ENCODE measurements at places on chromosomes 7 and 10.

DNA sequence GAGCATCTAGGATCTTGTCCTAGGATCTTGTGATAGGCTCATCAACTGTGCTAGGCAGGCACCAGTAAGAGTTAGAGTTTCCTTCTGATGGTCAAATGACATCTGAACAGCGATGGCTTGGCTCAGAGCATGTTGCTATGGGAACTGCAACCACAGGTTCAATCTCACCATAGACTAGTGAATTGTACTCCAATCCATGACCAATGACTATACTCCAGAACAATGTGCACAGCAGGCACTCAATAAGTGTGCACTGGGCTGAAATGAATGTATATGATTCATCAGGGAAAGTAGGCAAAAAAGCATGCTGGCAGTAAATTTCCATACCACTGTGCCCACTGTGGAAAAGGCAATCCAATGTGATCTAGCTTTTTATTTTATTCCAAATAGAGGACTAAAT lies 163.6 kb upstream of the HPS1 start:
- DNase-seq: no peak

GRCh38 chr7:11710377-11710776 lies 121.6 kb downstream of the THSD7A start:
- DNase-seq: no peak

- no peak for DNase-seq
Observed at GRCh38 chr10:95273393-95274312, 17.1 kb downstream of the PDLIM1 start.

DNA sequence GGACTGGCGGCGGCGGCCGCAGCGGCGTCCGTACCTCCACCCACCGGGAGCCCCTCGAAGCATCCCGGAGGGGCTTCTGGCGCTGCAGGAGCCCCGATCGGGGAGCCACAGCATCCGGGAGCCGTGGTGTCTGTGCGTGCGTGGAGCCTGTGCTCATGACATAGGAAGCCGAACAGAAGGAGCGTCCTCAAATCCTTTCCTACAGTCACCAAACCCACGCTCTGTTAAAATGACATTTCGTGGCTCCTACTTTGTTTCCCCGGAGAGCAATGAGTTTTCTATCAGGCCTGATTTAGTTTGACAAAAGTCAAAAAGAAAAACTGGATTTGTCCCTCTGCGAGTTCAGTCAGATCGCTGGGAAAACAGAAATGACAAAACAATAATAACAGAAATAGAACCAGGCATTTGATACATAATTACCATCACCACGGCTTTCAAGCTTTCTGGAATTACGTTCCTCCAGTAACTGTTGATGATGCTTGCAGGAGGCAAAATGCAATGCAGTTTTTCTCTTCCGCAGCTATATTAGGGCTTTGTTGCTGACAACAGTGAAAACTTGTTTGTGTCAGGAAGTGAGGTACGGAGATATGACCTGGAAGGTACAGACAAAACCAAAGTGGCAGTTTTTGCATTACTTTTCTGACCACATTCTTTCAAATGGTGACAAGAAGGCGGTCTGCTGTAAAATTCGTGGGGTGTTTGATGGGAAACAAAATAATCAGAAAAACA lies 219.3 kb upstream of the MKLN1 start:
- DNase-seq: no peak

DNA sequence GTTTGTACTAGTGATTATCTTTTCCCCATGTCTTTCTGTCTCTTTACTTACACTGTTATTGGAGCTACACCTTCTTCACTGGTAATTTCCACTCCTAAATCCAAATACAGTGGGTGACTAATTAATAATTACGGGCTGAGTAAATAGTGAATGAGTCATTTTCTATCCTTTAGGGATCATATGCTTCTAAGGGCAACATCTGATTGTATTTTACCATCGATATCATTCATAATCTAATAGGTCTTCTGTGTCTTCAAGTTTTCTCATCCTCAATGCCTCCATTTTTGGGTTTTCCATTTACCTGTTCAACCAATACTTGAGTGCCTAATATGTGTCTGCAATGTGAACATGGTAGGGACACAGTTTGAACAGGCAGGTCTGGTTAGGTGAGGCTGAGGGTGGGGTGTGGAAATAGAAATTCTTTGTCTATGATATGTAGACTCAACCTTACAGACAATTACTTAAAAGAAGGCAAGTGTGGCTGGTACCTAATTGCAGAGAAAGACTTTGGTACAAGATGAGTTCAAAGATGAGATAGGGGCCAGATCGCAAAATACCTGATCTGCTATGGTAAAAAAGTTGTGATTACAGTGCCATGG lies 5.9 kb upstream of the DHX32 start:
- DNase-seq: no peak

GRCh38 chr10:17682236-17682946 lies 38.4 kb downstream of the STAM start:
- no peak for DNase-seq

DNA sequence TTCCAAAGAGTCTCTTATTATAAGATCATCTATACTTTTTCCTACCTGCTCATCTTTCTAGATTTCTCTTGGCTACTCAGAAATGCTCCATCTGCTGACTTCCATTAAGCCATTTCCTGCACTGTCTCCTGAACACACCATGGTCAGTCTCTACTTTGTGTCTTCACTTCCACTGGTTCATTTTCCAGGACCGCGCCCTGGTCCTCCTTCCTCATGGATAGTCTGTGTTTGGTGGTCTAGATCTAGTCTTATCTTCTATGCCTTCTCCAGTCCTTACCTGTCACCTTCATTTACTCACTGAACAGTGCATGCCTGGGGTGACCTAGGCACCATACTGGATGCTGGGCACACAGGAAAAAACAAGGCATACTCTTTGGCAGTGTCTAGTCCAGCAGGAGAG lies 11.8 kb downstream of the INSYN2A start:
- DNase-seq: no peak

- DNase-seq: no peak
Observed at GRCh38 chr7:85081846-85082245, 105.0 kb downstream of the SEMA3D start.

GRCh38 chr10:98303569-98303968 lies 35.6 kb upstream of the LOXL4 start:
- DNase-seq: no peak

- peak; percentile 23 for DNase-seq
Observed at GRCh38 chr10:127715782-127716378, 21.1 kb upstream of the FOXI2 start.

DNA sequence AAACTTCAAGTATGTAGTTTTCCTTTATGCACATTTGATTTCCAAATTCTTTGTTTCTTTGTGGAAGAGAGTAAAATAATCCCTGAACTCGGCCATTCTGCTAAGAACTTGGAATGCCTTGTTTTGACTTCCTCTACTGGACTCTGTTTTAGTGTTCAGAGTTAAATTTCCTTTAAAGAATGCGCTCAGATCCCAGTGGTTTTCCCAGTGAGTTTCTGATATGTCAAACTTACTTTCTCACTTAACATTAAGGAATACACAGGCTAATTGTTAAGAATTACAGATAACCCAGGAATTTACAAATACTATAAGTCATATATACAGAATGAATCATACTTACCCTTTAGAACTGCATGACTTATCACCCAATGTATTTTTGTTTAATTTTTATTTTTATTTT lies 1067.6 kb upstream of the CELF2 start:
- no peak for DNase-seq

DNA sequence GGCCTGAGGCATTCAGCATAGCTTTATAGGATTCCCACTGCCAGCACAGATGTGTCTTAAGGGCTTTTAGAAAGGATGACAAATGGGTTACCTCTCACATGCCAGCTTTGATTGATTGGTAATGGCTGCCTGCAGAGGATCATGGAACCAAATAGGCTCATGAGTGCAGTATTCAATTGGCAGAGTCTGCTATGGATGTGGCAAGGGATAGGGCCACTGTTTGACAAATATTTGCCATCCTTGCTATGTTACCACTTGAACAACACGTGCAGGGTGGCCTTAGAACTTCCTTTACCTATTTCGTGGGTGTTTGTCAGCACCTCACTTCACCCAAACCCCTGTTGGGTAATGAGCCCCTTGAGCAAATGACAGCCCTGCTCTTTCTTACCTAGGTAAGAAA lies 139.2 kb downstream of the C10orf105 start:
- no peak for DNase-seq

GRCh38 chr7:151367284-151367683 lies 25.7 kb downstream of the NUB1 start:
- no peak for DNase-seq

- no peak for DNase-seq
Observed at GRCh38 chr10:72020914-72021809, 57.0 kb downstream of the CHST3 start.

DNA sequence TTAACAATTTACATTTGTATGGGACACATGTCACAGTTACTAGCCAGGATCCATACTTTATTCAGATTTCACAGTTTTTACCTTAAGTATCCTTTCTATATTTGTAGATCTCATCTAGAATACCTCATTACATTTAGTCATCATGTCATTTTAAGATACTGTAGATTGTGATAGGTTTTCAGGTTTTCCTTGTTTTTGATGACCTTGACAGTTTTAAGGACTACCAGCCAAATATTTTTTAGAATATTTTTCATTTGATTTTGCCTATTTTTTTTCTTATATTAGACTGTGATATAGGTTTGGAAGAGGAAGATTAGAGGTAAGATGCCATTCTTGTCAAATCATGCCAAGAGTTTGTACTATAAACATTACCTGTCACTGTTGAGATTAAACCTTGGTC lies 460.3 kb downstream of the ANKRD7 start:
- no peak for DNase-seq

- DNase-seq: peak; percentile 27
Observed at GRCh38 chr10:69639291-69640195, 9.5 kb downstream of the FAM241B start.

DNA sequence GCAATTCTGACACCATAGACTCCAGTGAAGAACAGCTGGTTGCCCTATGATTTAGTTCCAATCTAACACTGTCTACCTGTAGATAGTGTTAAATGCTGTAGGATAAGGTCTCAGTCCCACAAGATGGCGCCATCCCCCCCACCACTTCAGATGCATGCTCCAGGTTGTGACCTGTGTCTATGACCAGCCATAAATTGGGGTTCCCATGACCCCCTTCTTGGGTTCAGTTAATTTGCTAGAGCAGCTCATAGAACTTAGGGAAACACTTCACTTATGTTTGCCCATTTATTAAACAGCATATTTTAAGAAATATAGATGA lies 13.1 kb downstream of the CCSER2 start:
- DNase-seq: no peak

- no peak for DNase-seq
Observed at GRCh38 chr10:1214071-1214675, 158.0 kb downstream of the WDR37 start.

DNA sequence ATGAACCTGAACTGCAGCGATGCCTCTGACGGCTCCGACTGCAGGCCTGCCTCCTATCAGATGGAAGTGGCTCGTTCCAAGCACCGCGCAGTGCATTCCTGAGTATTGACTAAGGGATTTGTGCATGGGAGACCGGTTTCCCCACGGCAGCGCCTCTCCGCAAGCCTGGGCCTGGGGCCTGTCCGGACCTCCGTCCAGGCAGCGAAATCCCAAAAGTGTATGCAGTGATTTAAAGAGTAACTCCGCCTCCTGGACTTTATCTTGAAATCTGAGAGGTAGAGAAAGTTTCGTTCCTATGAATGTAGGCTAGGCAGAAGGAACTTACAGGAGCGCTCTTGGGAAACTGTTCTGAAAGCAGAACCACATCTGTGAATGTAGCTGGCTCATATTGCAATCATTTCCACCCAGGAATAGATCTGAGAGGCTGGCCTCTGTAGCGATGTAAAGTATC lies 106.2 kb upstream of the CELF2 start:
- DNase-seq: no peak

DNA sequence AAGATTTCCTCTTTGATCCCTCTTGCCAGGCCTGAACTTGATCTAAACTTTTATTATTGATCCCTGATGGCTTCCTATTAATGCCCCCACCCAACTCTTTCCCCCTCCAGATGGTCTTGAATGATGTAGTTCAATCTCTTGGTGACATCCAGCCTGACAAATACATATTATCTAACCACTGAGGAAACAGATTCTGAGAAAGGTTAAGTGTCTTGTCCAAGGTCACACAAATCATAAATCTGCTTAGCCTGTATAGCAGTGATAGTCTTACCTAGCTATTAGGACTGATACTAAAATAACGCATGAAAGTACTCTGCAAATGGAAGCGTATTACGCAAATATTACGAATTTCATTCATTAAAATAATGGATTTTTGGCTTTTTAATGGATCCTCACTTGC lies 22.7 kb downstream of the STEAP1B start:
- DNase-seq: no peak

GRCh38 chr7:43112941-43113621 lies 634 bp downstream of the HECW1 start:
- DNase-seq: no peak

DNA sequence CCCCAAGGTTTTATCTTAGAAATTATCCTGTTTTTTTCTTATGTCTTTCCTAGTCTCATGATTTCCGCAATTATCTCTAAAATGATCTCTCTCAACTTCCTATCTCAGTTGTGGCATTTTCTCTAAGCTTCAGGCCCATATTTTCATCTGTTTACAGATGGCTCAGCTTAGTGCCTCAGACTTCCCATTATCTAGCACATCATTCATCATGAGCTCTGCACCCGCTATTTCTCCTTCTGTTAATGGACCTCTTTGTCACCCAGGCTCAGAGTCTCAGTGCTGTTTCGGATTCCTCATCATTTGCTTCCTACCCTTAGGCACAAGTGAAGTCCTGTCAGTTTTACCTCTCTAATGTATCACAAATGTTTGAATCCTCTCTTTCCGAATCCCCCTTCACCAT lies 84.1 kb downstream of the BMPR1A start:
- DNase-seq: no peak

DNA sequence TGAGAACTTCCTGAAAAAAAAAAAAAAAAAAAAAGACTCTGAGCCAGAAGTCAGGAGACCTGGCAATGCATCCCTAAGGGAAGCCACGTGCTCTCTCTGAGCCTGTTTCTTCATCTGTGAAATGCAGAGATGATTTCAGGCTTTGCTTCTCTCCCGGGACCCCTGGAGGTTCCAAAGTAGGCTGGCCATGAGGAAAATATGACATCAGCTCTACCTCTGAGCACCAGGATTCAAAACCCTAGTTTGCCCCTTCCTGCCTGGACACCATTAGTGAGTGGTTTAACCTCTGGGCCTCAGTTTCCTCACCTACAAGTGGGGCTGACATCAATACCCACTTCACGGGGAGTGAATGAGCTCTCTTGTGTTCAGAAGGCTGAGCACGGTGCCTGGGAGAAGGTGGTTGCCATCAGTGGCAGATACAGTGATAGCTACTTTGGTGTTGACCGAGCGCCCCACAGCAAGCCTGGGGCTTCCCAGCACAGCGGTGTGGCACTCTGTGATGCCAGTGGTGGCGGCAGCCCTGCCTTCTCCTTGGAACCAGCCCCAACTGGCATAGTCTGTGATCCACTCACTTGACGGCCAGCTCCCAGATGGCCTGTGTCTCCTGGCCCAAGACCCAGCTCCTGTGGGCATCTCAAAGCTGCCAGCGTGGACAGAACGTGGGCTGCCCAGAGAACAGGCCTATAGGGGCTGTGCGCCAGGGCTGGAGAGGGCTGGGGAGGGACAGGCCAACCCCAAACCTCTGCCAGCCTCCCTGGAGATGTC lies 153.1 kb upstream of the UNC5B start:
- DNase-seq: no peak

Measured in NCI-H748 treated with DMSO at 0.1 percent for 48 hours (cell line).